MG63 (cell line): ENCODE measurements at places on chromosomes 6 and 20.

GRCh38 chr6:165985281-165985805 lies 182.3 kb downstream of the TBXT start:
- DNase-seq, result no peak

DNA sequence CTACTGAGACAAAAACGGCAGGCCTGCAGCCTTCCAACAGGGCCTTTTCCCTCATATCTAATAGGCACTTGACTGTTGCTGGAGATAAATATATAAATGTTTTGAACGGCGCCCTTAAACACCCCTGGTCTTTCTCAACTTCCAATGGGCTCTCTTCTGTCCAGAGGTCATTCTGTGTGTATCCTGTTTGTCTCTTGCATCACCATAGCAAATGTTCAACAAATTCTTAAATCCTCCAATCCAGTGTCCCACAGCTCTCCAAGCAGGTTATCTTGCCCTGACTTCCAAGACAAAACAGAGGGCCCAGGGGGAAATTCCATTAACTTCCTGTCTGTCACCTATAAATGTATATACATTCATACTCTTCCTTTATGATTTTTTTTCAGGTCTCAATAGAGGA lies 62.0 kb downstream of the OR2J2 start:
- no peak for DNase-seq

DNA sequence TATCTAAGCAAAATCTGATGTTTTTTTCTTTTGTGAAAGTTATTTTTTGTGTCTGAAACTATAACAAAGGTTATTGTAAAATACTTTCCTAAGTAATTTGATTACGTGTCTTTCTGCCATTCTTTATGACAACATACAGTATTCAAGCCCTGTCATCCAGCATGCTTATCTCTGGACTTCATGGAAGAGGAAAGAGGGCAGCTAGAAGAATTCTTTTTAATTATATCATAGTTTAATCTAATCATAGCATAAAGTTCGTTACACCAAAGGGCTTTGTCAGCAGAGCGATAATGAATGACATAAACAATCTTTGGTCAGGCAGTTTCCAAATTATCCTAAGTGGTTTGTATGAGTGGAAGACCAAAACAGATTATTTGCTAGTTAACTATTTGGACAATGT lies 3.5 kb downstream of the ENPP3 start:
- no peak for DNase-seq

DNA sequence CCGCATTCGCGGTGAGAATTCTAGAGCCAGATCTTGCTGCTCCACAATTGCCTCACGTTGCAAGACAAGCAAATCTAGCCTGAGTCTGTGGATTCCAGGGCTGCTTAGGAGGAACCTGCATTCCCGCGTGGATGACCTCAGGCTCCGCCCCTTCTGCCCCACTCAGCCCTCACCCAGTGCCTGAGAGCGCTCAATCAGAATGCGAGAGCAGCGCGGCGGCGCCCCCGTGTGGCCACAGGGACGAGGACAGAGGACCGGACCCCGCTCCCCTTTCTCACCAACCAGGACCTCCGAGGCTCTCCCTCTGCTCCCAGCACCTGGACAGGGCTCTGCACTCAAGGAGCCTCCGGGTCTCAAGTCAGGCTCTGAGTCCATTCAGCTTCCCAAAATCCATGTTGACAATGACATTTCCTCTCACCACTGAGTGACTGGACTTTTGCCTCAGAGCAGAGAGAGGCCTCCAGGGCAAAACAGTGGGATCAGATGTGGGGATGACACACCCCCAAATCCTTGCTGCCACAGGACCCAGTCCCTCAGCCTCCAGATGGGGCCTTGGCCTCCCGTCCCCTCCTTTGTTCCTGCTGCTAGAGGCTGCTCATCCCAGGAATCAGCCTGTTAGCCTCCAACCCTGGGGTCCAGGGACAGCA lies 52.0 kb downstream of the RPP21 start:
- peak; percentile 56 for DNase-seq

GRCh38 chr6:161353208-161353613 lies 79.3 kb upstream of the AGPAT4 start:
- DNase-seq, result no peak

- no peak for DNase-seq
Measured at GRCh38 chr6:22964334-22964733, 395.0 kb downstream of the HDGFL1 start.

DNA sequence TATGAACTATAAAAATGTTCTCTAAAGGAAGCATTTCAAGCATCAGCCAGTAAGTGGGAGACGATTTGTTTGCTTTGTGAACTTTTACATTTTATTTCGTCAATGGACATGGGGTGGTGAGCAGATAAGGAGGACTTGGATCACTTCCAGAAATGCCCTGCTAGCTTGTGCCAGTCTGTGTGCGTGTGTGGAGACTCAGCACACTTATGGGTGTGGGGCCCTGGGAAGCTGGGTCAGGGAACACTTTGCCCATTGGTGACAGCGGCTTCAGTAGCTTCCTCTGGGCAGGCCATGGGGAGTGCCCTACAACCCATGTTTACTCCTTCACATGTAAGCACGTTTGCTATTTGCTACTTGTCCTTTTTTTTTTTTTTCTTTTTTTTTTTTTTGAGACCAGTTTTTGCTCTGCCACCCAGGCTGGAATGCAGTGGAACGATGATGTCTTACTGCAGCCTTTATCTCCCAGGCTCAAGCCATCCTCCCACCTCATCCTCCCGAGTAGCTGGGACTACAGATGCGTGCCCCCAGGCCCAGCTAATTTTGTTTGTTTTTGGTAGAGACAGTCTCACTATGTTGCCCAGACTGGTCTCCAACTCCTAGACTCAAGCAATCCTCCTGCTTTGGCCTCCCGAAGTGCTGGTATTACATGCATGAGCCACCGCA lies 24.2 kb downstream of the PRDM1 start:
- DNase-seq, result no peak

GRCh38 chr6:106790935-106791334 lies 161.6 kb downstream of the QRSL1 start:
- DNase-seq, result no peak

DNA sequence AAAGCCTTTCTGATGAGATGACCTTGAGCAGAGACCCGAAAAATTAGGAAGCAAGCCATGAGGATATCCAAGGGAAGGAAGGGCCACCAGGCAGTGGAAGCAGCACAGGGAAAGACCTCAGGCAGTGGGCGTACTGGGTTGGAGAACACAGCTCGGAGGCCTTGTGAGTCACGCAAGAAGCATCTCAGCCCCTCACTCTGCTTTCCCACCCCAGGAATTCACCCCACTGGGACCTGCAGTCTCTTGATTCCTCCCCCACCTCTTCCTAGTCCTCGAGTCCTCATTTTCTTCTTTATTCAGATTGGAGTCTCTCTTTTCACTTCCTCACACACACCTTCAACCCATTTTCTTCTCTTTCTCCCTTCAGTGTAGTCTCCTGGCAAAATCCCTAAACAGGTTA lies 27.0 kb downstream of the RPRD1B start:
- DNase-seq, result no peak

GRCh38 chr6:152232501-152233151 lies 404.5 kb downstream of the SYNE1 start:
- DNase-seq, result no peak

GRCh38 chr20:62242176-62242575 lies 3.9 kb downstream of the OSBPL2 start:
- DNase-seq, result no peak

GRCh38 chr6:15256538-15257271 lies 10.8 kb downstream of the JARID2 start:
- no peak for DNase-seq

DNA sequence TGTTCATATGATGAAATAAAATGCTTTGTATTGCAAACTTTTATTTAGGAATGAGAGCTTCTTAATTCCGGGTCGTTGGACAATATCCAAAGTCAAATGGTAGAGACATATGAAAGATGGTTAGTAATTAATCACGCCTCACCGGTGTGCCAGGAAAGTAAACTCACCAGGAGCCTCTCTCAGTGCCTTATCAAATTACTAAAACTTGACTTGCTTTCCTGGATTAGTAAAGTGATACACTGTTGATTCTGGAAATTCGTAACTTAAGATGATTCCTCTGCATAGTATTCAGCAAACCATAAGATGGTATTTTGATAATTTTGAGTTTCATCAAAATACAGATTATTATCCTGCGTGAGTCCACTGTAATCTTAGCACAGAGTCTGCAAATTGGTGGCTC lies 115.2 kb downstream of the PAX1 start:
- DNase-seq, result no peak

DNA sequence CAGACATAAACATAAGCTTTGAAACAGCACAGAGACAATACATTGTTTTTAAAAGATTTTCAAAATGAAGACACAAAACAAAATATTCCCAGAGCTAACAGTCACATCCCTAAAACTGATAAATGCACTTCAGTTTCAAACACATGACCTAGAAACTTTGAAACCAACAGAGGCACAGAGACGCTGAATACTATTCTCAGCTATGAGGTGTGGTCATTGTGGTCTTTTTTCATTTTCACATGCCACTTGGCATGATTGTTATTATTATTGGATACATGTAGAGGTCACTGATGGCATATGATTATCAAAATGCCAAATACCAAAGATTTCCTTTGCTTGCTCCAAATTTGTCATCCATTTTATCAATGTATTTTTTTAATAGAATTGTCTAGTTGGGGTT lies 306.9 kb downstream of the QKI start:
- DNase-seq, result no peak

DNA sequence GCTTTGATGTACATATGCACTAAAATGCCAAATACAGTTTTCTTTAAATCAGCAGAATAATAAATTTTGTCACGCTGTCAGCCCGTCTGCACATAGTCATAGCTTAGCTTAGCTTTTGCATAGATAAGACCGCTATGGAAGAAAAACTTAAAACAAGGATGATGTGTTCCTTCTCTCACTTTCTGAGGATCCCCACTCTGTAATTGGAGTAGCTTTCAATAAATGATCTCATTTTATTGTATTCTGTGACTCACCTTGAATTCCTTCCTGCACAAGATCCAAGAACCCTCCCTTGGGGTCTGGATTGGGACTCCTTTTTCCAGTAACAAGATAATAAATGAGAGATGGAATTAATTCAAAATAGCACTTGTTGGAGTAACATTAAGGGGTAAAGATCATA lies 186.2 kb downstream of the CDH26 start:
- no peak for DNase-seq

DNA sequence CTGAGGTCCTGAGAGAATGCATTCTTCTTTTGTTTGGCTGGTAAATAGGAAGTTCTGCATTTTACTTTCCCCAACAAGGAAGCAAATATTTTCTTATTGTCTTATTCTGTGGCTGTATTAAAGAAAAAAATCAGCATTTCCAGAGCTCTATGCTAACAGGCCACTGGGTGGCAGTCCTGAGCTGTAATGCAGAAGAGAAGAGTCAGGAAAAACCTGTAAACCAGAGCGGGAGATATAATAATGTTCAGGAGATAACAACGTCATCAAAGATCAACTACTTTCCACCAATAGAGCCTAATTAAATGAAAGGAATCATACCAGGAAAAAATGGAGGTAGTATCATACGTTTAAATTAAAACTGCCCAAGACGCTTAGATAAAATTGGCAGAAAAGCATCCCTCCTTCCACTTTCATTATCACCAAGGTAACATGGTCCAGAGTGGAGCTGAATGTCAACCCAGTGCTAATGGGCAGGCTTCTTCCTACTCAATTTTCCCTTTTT lies 55.6 kb upstream of the CARMIL1 start:
- DNase-seq, result peak; percentile 17

DNA sequence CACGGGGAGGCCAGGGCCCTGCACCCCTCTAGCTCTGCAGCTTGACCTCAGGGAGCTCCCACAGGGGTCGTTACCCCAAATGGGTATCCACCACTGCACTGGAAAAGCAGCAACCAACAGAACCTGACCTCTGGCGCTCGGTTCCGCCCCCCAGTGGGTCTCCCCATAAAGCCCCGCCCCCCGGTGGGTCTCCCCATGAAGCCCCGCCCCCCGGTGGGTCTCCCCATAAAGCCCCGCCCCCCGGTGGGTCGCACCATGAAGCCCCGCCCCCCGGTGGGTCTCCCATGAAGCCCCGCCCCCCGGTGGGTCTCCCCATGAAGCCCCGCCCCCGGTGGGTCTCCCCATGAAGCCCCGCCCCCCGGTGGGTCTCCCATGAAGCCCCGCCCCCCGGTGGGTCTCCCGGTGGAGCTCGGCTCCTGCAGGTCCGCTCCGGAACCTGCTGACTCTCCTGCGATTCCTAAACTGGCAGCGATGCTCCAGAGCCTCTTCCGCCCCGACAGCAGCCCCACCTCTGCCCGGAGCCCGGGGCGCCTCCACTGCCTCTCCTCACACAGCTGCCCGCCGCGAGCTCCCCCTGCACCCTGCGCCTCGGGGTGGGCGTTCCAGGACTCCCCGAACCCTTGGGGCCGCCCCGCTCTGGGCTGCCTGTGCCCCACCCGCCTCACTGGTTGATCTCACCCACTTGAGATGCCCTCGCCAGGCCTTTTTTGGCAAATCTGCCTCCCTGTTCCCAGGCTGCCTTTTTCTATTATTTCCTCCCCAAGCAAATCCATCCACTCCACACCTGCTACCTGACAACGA lies 12.1 kb downstream of the SLC2A4RG start:
- DNase-seq, result no peak

- peak; percentile 22 for DNase-seq
Measured at GRCh38 chr6:3325210-3325609, 66.5 kb downstream of the PSMG4 start.

- no peak for DNase-seq
Measured at GRCh38 chr6:168376120-168376519, 56.5 kb upstream of the DACT2 start.

- DNase-seq, result no peak
Measured at GRCh38 chr20:37417617-37418467, 71.9 kb downstream of the SRC start.

DNA sequence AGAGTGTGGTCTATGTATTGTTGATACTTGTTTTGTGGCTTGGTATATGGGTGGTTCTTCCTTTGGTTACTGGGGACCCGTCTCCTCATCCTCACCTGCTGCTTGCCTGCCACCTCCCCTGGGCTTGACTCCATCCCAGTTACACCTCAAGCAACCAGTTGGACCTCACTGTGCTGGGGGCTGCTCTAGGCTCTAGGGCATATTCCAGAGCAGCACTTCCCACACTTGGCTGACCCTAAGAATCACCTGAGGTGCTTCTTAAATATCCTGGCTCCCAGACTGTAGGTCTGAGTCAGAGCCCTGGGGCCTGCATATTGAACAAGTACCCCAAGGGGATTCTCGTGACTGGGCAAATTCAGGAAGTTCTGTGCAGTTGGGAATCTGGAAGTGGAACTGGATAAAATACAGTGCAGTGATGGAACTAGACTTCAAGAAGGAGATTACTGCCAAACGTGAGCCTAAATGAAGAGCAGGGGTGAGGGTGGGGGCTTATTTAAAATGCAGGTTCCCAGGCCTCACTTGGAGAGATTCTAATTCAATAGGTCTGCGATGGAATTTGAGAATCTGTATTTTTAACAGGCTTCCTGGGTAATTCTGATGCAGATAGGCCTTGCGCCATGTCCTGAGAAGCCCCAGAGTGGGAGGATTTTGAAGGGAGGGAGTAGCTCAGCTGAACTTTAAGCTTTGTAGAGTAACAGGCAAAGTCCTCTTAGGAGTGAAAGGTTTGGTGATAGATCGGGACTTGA lies 7.6 kb downstream of the SPATS1 start:
- no peak for DNase-seq
